BE2C (cell line): ENCODE measurements at places on chromosomes 2 and 18.

- no peak for DNase-seq
Measured at GRCh38 chr18:10248738-10249137, 205.7 kb upstream of the APCDD1 start.

- no peak for DNase-seq
Measured at GRCh38 chr2:62325398-62325797, 129.5 kb downstream of the B3GNT2 start.

GRCh38 chr2:173239644-173240043, 115.0 kb upstream of the CDCA7 start:
- no peak for DNase-seq

DNA sequence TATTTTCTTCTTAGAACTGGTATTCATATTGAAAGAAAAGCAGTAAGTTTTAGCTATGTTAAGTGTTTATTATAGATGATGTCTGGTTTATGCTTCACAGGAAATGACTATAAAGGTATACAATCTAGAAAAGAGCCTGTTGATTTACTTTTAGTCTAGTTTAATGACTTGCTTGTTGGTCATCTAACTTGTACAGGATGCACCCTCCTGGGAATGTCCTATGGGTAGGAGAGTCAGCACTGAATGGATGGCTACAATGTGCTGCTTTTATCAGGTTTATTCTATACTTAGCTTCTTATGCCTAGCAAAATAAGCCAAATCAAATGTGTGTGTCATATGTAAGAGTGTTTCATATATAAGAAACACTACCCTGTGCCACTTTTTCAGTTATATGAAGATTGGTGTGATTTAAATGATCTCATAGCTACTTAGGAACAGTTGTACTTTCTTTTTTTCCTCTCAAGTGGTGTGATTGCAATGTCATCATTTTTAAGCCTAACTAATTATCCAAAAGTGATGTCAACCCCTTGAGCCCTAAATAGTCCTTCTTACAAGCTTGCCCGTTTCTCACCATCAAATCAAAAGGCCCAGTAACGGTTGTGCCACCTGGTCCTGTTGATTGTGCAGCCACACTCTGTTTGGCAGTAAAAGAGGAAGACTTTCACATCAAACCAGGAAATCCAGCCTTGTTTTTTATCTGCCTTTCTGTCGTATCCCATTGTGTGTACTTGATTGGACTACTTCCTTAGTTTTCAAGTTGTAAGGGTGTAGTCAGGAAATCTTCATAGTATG, 176.0 kb downstream of the DIS3L2 start:
- DNase-seq, result no peak

DNA sequence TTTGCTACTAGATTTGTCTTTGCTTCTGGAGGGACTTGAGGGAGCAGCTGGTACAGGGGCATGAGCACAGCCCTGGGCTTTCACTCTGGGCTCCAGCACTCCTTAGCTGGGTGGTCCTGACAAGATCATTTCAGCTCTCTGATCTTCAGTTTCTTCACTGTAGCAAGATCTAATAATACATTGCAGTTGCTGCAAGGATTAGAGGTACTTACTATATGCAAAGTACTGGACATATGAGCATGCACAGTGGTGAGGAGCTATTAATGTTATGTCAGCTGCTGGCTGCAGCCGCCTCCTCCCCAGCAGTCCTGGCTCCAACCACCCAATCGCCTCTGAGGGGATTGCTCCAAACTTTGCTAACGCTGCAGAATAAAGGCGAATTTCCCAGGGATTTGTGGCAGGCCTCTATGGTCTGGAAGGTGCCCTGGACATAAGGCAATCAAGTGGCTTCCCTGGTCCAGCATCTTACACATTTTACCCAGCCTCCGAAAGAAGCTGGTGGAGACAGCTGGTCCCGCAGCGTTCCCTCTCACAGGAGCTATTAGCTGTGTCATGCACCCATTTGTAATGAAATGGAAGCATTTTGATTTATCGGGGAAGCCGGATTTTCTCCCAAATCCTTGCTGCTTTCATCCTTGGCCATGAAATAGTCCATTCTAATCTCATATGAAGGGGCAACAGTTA, 96.7 kb downstream of the RHOB start:
- DNase-seq, result no peak

GRCh38 chr2:191358325-191359025, 113.3 kb downstream of the MYO1B start:
- no peak for DNase-seq

DNA sequence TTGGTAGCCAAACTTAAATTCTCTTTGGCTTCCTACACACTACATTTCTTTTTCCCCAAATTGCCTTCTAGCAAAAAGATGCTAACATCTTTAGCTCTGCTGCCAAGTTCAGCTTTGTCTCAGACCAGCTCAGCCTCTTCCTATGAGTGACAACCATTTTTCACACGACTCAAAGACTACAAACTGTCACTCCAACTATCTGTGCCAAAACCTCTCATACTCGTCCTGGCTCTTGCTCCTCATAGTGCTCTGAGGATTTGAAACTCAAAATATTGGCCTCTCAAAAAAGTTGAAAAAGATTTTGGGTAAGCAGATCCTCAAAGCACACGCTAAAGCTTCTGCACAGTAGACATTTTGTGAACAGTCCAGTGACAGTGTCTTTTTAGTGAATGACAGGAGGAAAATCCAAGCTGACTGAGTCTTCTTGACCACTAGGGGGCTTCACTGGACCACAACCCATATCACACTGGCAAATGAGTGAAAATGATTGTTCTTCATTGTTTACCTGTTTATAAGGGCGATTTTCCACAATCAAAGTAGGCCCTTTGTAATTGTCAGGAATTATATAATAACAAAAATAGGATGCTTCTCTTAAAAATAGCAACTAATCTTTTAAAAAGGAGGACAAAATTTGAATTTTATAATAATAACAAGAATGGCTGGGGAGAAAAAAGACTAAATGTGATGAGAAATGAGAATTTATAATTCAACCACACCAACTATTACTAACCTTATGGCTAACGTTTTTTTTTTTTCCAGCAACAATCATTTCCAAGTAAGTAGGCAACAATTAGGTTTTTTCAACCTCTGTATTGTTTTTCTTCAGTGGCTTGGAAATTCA, 85.5 kb upstream of the PGAP1 start:
- peak; percentile 43 for DNase-seq

DNA sequence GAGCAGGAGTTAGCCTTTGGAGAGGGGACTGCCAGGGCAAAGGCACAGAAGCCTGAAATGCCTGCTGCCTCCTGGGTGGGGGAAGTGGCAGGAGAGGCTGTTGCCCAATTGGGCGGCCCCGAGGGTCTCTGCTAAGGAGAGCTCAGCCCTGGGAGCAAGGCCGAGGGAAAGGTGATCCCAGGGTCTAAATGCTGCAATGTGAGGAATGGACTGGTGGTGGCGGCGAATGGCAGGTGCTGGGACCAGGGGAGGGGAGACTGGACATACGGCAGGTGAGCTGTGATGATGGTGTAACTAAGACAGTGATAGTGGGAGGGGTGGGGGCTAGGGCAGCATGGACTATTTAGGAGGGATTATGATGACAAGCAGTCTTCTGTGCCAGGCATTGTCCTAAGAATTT, 104.0 kb downstream of the DYSF start:
- no peak for DNase-seq

DNA sequence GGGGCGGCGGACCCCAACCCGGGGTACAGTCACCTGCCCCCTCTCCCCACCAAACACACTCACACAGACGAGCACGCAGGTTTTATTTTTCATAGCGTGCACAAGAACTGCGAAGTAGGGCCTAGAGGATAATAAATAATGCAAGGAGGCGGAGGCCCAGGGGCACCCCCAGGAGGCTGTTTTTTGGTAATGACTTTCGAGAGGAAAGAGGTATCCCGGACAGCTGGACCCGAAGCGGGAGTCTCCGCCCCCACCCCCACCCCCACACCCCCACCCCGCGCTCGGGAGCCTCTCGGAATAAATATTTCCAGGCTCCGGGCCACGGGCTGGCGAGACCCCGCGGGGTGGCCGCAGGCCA, 3.4 kb downstream of the CYP26B1 start:
- no peak for DNase-seq

DNA sequence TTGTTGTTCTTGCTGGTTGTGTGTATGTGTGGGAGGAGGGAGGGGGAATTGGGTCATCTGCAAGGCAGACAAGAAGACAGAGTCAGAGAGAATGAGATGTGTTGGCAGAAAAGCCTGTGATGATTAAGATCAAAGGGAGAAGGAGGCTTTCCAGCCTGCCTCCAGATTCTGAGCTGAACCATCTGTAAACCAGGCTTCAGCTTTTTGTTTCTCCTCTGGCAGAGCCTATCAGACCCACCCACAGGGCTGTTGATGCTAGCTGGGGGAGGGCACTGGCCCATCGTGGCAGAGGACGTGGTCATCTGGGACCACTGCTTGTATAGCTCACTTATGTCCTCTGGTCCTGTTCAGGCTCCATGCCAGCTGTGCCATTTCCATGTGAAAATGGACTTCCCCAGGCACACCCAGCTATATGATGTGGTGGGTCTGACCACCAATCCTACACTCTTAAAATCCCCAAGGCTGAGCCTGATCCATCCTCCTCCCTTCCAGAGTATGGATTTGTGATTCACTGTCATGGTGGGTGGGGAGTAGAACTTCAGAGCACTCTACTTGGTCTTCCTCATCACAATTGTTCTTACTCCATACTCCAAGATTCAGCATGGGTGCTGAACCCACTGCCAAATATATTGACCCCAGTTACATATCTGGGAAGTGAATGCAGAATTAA, 27.8 kb upstream of the COL6A3 start:
- DNase-seq, result peak; percentile 35

- no peak for DNase-seq
Measured at GRCh38 chr2:222663479-222663878, 7.6 kb upstream of the FARSB start.

DNA sequence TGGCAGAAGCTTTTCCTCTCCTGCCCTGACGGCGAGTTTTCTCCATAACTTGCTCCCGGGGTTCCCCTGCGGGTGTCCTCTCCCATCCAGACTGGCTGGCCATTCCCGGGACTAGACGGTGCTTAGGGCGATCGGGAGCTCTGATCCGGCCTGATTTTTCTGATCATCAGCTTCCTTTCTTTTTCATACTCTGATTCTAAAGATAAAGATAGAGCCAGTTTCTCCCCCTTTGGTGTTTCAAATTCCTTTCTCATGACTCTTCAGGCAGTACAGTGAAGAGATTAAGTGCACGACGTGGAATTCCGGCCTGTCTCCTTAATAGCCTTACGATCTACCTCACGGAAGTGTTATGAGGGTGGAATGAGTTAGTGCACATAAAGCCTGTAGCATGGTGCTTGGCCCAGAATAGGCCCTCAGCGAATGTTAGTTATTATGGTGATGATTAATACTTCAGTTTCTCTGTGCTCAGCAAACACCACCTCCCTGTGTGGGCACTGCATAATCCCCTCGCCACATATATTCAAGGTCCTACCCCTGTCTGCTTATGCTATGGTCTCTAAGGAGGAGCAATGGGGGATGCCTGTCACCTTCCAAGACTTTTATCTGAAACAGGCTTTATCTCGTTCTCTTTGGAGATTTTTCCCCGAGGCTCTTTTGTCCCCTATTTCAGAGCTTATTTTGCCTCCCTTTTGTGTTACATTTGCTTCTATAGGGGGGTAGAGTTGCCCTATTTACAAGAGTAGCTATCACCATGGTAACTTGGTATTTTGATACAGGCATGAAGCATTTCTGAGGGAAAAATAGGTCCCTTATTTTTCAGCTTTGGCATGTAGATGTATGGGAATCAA, 254.8 kb downstream of the CDH2 start:
- no peak for DNase-seq
